ENCODE measurements at places on chromosomes 2 and 18. TPM values are rescaled to one million over a fixed set of nuclear protein-coding genes. Genes with fewer than 3 reads are reported as not detected.

GRCh38 chr2:158726911-158727592 is 68.1 kb upstream of the DAPL1 start:
- no peak for DNase-seq

- no peak for DNase-seq
Observed at GRCh38 chr2:105510761-105511528, 112.1 kb upstream of the FHL2 start.

DNA sequence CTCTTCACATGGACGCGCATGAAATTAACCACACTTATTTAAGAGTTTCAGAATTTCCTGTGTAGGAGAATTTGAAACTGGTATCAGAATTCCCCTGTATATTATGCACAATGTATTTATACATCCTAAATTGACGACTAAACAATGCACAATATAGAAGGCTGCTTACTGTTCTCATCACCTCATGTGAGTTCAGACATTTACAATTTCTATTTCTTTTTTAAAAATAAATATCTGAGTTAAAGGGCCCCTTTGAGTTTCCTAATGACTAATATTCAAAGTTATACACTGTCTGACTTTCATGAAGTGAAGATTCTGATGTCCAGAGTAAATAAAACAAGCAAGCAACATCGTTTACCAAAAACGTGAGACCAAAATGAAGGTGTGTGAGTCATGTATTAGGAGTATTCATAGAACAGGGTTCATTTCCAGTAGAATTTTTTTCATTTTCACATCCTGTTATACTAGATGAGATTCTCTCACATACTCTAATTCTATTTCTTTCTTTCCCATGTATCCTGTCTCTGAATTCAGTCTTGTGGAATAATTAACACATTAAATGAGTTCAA is 406.2 kb downstream of the NUP35 start:
- DNase-seq, result no peak

The CD302 gene
- total RNA-seq, result 0.61 TPM

DNA sequence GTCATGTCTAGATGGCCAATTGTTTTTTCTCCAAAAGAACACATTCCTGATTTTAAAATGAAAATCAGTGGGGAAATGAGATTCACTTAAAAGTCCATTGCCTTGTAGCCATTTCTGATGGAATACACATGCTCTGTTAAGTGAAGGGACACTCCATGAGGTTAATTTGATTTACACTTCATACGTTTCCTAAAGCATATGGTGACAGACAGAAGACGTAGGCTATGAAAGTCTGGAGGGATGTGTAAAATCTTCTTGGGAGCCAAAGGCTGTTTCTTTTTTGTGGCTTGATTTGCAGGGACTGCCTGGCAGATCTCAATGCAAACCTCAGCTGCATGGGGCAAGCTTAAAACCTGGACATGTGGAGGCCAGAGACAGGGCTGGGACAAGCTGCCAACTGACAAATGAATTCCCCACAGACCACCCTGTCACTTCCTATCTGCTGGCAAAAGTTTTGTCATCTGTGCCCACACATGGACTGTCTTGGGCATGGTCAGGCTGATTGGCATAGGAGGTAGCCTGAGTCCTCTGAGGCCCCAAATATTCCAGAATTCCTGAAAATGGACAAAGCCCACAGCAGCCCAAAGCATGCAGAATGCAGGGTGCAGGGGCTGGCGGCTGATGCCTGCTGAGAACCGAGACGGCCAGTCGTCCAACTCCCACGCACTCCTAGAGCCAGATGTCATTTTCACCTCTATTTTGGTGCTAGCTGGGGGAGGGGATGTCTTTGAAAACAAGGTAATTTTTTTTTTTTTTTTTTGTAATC is 73.9 kb downstream of the SDC1 start:
- no peak for DNase-seq

GRCh38 chr2:189467160-189467559 is 25.9 kb downstream of the WDR75 start:
- no peak for DNase-seq

The CYP1B1 gene
- 4.7 TPM for total RNA-seq

GRCh38 chr2:132804051-132804450 is 134.0 kb upstream of the LYPD1 start:
- DNase-seq, result no peak

The XDH gene
- total RNA-seq, result 1.2 TPM

DNA sequence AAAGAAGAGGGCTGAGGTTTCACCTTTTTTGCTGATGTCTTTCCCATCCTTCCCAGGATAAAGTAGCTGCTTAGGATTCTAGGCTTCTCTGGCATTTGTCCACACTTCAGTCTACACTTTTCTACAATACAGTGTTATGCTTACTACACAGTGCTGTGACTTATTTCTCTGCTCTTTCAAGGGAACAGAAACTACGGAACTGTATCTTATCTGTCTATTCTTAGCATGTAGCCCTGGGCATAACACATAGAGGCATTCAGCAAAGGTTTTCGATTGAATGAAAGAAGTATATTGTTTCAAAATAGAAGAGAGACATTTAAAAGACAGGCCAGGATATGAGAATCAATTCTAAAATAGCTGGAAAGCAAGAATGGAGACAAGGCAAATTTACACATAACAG is 110.9 kb downstream of the ARHGEF33 start:
- DNase-seq, result no peak

The GPR75 gene
- 4.1 TPM for total RNA-seq

- DNase-seq, result no peak
Observed at GRCh38 chr2:41911033-41911432, 136.8 kb upstream of the PKDCC start.

- no peak for DNase-seq
Observed at GRCh38 chr18:13566941-13567746, 159.2 kb downstream of the FAM210A start.

The COL4A4 gene
- total RNA-seq, result 0.67 TPM

The SFTPB gene
- not detected for total RNA-seq

DNA sequence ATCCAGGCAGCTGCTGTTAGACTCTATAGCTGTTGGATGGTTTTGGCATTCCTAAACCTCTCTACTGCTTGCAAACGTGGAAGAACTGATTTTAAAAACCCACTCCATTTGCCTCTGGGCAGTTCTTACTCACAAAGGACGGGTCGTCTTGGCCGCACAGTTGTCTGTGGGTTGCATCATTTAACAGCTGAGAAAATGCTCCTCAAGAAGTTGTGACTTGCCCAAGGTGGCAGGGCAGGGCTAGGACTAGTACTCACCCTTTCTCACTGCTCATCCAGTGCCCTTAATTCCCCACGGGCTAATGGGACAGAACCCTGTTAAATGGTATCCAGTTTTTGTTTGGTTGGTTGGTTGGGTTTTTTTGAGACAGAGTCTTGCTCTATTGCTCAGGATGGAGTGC is 997 bp upstream of the DRC1 start:
- no peak for DNase-seq

DNA sequence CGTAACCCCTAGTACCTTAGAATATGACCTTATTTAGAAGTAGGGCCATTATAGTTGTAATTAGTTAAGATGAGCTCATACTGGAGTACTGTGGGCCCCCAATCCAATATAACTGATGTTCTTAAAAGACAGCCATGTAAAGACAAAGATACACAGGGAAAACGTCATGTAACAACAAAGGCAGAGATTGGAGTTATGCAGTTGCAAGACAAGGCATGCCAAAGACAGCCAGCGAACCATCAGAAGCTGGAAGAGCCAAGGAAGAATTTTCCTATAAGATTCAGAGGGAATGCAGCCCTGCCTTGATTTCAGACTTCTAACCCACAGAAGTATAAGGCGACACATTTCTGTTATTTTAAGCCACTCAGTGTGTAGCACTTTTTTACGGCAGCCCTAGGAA is 55.9 kb upstream of the TLK1 start:
- DNase-seq, result no peak

GRCh38 chr2:64605991-64606478 is 47.7 kb downstream of the SERTAD2 start:
- no peak for DNase-seq

DNA sequence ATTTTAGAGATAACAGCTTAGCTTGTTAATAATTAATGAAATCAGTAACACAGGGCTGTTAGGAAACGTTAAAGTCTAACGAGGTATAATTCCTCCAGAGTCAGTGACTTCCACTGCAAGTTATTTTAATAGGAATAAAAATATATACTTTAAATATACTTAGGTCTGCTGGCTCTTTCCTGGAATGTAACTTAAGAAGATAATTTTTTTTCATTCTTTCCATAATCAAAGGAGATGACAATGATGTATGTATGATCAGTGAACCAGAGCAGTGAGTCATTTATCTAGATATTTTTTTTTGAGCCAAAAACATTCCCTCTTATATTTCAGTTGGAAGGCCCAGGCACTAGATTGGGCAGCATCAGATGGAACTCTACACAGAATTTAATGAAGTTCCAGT is 104.2 kb upstream of the LYPD1 start:
- DNase-seq, result no peak

Measured in H1 (cell line).